Activated CD8-positive, alpha-beta memory T cell treated with anti-CD3 and anti-CD28 coated beads for 1 hour (primary cell): ENCODE measurements at places on chromosomes 7 and 10.

GRCh38 chr7:130346177-130346905 is 1.7 kb downstream of the CPA5 start:
- no peak for DNase-seq

- no peak for DNase-seq
Measured at GRCh38 chr7:7118822-7119221, 63.5 kb upstream of the C1GALT1 start.

GRCh38 chr7:37265006-37265405 is 183.7 kb downstream of the ELMO1 start:
- DNase-seq = no peak

DNA sequence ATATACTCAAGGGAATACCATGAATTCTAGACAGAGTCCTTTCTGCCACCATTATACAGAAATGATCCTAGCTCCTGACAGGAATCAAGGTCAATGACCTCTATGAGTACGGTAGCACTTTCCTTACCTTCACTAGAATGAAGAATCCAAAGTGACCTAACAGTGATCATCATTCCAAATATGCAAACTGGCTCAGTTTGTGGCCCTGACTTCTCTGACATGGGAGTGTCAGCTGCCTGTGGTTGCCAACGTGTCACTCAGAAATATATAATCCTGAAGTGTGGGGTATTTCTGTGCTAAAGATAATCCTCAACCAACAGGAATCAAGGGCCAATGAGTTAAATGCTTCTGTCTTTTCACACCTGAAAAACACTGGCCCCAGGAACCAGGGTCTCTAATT is 45.7 kb downstream of the COPG2 start:
- no peak for DNase-seq

GRCh38 chr7:28558236-28558635 is 145.9 kb downstream of the CREB5 start:
- DNase-seq = no peak

DNA sequence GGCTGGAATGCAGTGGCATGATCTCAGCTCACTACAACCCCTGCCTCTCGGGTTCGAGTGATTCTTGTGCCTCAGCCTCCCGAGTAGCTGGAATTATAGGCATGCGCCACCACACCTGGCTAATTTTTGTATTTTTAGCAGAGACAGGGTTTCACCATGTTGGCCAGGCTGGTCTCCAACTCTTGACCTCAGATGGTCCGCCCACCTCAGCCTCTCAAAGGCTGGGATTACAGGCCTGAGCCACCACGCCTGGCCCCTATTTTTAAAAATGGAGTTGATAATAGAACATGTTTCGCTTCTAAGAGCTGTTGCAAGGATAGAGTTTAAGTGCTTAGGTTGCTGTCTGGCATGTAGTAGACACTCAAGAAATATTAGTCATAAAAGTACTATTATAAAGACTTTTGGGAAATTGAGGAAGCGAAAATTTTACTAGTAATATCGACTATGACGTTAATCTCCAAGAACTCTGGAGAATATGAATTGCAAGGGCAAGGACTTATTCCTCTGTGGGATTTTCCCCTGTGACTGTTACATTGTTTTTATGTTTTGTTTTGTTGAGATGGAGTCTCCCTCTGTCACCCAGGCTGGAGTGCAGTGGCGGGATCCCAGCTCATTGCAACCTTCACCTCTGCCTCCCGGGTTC is 7.9 kb downstream of the GTF2I start:
- DNase-seq = no peak

GRCh38 chr10:44383749-44384600 is 922 bp downstream of the CXCL12 start:
- no peak for DNase-seq
